Activated CD4-positive, alpha-beta T cell treated with anti-CD3 and anti-CD28 coated beads, Interleukin-2, amount 10 ng/mL, durations not matched to agents 7 days and 5 days (primary cell): ENCODE measurements at places on chromosomes 3 and 15. TPM values are rescaled to one million over a fixed set of nuclear protein-coding genes. Genes with fewer than 3 reads are reported as not detected.
A peak's percentile ranks its signal among the peaks of the same experiment; 100 is the strongest.

The SNTN gene
- total RNA-seq = not detected

The RLBP1 gene
- not detected for total RNA-seq

The KLHL40 gene
- not detected for total RNA-seq

The MBD4 gene
- 50.6 TPM for total RNA-seq

The PRR23C gene
- total RNA-seq = not detected

The ZNF80 gene
- total RNA-seq = 0.10 TPM

The GOLGA8R gene
- total RNA-seq = 2.7 TPM

The COPG1 gene
- 110 TPM for total RNA-seq

The OR5K3 gene
- total RNA-seq = not detected

The CPLX3 gene
- 0.19 TPM for total RNA-seq

The SNX22 gene
- total RNA-seq = 0.60 TPM

The ALS2CL gene
- 15.5 TPM for total RNA-seq

The TMEM212 gene
- not detected for total RNA-seq

The ZNF770 gene
- 37.7 TPM for total RNA-seq

The HTR3E gene
- total RNA-seq = not detected

The FAM98B gene
- 34.7 TPM for total RNA-seq

The GNL3 gene
- 74.8 TPM for total RNA-seq

The KCNH8 gene
- not detected for total RNA-seq

DNA sequence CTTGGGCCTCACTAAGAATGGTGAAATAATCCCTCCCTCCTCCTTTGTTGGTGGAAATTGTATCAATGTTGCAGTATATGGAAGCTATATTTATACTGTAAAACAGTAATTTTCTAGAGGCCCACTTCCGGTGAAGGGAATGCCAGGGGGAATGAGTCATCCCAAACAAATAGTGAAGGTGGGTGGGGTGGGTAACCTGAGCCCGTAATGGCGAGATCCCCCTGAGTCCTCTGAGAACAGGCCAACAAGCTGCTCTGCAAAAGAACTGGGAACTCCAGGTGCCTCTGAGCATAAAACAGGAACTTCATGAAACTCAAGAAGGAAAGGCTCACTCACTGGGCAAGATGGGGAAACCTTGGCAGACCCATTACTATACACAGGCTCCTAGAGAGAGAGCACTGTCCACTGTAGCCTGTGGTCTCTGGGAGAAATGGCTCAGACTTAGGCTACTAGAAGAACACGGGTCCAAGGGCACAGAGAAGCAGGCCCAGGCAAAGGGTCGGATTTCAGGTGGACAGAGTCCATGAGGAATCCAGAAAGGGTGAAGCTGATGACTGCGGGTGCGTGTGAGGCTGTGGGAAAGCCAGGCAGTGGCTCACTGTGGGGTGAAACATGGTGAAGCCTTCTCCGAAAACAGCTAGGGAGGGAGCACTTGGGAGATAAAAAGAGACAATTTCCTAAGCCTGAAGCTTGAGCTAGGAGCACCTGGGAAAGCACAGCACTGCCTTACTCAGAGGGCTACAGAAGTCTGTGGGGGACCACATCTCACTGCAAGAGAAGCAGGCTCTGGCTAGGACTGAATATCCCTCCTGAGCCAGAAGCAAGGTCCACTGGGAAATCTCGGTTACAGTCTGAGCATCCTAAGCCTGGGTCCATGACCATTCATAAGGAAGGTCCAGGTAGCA lies 19.8 kb downstream of the LARP6 start:
- H3K36me3 ChIP-seq = no peaks in the 10 kb centered on the region
- H3K4me1 ChIP-seq = no peaks in the 10 kb centered on the region
- no peak overlapping the region for H3K4me3 ChIP-seq
- no peak for DNase-seq
- H3K27ac ChIP-seq = no peak overlapping the region

DNA sequence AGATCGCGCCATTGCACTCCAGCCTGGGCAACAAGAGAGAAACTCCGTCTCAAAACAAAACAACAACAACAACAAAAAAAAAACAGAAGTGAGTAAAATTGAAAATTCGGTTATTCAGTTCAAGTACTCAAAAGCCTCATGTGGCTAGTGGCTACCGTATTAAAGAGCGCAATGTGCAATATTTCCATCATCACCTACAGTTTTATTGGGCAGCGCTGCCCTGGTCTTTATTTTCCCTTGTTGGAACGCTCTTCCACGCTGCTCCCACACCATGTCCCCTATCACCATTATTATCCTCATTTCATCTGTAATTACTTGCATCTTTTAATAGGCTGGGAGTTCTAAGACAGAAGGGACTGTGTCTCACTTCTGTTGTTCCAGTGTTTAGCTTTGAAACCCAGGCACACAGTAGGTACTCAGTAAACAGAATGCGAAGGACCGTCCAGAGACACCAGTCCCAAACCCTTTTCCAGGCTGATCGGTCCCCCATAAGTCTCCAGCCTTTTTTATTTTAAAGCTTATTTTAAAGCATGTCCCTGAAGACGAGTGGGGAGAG lies 423 bp upstream of the HACD3 start:
- H3K4me3 ChIP-seq = peak overlapping the region; percentile 81
- no peaks in the 10 kb centered on the region for H3K27me3 ChIP-seq
- no peak for DNase-seq
- H3K27ac ChIP-seq = peak overlapping the region; percentile 82
- peaks cover 2% of the 10 kb centered on the region for H3K36me3 ChIP-seq
- peaks cover 36% of the 10 kb centered on the region for H3K4me1 ChIP-seq

GRCh38 chr3:172089250-172089649 lies 49.9 kb downstream of the FNDC3B start:
- H3K27ac ChIP-seq = no peak overlapping the region
- DNase-seq = no peak
- no peaks in the 10 kb centered on the region for H3K27me3 ChIP-seq
- peaks cover 9% of the 10 kb centered on the region for H3K36me3 ChIP-seq

- H3K4me3 ChIP-seq = no peak overlapping the region
- H3K36me3 ChIP-seq = no peaks in the 10 kb centered on the region
- DNase-seq = no peak
- H3K27me3 ChIP-seq = no peaks in the 10 kb centered on the region
- H3K27ac ChIP-seq = no peak overlapping the region
Measured at GRCh38 chr15:65623103-65623502, 1.4 kb downstream of the SLC24A1 start.

DNA sequence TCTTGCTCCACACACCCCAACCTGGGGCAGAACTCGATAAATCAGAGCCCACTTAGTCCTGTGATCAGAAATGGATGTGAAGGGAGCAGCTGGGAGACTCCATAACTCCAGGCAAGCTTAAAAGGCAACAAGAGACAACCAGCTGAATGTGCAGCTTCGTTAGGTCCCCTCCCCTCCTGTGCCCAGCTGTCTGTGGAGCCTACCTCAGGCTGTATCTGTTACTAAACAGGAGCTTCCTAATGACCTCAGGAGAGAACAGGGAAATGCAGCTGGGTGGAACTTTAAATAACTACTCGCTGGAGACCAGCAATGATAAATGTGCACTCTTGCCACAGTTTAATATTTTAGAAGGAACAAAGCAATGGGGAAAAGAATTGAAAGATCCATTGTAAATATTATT lies 25.9 kb downstream of the SLC9A9 start:
- no peak overlapping the region for H3K27ac ChIP-seq
- peaks cover 50% of the 10 kb centered on the region for H3K4me1 ChIP-seq

- no peaks in the 10 kb centered on the region for H3K27me3 ChIP-seq
- H3K36me3 ChIP-seq = peaks cover 47% of the 10 kb centered on the region
- H3K4me1 ChIP-seq = peaks cover 62% of the 10 kb centered on the region
Measured at GRCh38 chr15:78879517-78880241, 7.0 kb downstream of the MORF4L1 start.

GRCh38 chr3:106242781-106243180 lies 374.0 kb upstream of the CBLB start:
- no peak overlapping the region for H3K27ac ChIP-seq
- H3K4me1 ChIP-seq = peaks cover 4% of the 10 kb centered on the region
- DNase-seq = no peak
- H3K4me3 ChIP-seq = no peak overlapping the region

- peak; percentile 21 for DNase-seq
- H3K4me3 ChIP-seq = no peak overlapping the region
- no peaks in the 10 kb centered on the region for H3K27me3 ChIP-seq
- H3K27ac ChIP-seq = no peak overlapping the region
Measured at GRCh38 chr15:77702211-77702957, 69.7 kb upstream of the LINGO1 start.

- H3K36me3 ChIP-seq = no peaks in the 10 kb centered on the region
- H3K27ac ChIP-seq = no peak overlapping the region
- no peak overlapping the region for H3K4me3 ChIP-seq
- H3K4me1 ChIP-seq = no peaks in the 10 kb centered on the region
- no peak for DNase-seq
Measured at GRCh38 chr15:93330912-93331544, 242.0 kb upstream of the RGMA start.

- H3K27me3 ChIP-seq = peaks cover 12% of the 10 kb centered on the region
- no peak overlapping the region for H3K4me3 ChIP-seq
- peaks cover 22% of the 10 kb centered on the region for H3K4me1 ChIP-seq
- no peak for DNase-seq
- no peak overlapping the region for H3K27ac ChIP-seq
- no peaks in the 10 kb centered on the region for H3K36me3 ChIP-seq
Measured at GRCh38 chr15:70252951-70253320, 155.2 kb upstream of the TLE3 start.

GRCh38 chr15:52217186-52217585 lies 26.0 kb upstream of the GNB5 start:
- H3K27ac ChIP-seq = no peak overlapping the region
- DNase-seq = peak; percentile 30
- peaks cover 19% of the 10 kb centered on the region for H3K4me1 ChIP-seq
- peaks cover 2% of the 10 kb centered on the region for H3K36me3 ChIP-seq
- no peak overlapping the region for H3K4me3 ChIP-seq

DNA sequence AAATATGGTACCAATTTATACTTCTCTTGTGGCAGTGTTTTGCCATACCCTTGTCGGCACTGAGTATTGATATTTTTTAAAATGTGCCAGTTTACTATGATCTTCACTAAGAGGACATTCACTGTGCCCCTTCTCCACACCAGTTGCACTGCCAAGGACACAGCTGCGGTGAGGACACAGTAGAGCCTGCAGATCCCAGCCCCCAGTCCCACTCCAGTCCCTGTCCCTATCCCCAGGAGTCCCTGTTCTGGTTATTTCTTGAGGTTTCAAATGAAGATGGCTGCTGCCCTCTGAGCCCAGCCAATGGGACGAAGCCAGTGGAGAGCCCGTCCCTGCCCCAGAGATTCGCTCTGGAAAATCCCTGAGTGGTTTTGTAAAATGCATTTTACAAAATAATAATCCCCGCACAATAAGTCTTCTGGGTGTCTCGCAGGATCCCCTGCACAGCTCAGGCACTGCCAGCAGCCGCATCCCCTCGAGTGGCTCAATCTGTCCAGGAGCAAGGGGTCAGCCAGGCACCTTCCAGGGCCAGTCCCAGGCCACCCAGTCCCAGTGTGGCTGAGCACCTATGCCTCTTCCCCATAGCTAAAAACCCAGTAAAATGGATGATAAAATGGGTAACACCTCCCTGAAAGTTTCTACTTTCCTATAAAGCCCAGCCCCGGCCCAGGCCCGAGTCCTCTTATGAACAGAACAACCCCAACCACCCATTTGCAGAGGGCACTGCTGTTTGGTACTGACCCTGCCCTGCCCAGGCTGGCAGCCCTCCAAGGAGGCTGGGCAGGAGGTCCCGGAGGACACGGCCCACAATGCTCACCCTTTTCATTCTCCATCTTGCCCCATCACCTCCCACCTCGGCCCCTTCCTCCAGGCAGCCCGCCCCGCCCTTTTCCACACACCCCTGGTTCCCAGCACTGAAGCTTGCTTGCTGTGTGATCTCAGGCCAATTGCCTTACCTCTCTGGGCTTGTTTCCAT lies 91.1 kb downstream of the VGLL4 start:
- peaks cover 21% of the 10 kb centered on the region for H3K36me3 ChIP-seq
- H3K4me1 ChIP-seq = no peaks in the 10 kb centered on the region
- no peak for DNase-seq
- no peaks in the 10 kb centered on the region for H3K27me3 ChIP-seq

GRCh38 chr15:38818157-38818790 lies 253.7 kb upstream of the RASGRP1 start:
- no peak overlapping the region for H3K27ac ChIP-seq
- no peaks in the 10 kb centered on the region for H3K36me3 ChIP-seq
- H3K27me3 ChIP-seq = no peaks in the 10 kb centered on the region
- DNase-seq = no peak

GRCh38 chr3:37916685-37917084 lies 55.0 kb downstream of the CTDSPL start:
- H3K4me1 ChIP-seq = no peaks in the 10 kb centered on the region
- H3K27me3 ChIP-seq = peaks cover 13% of the 10 kb centered on the region
- no peak overlapping the region for H3K4me3 ChIP-seq
- no peak for DNase-seq
- H3K27ac ChIP-seq = no peak overlapping the region

DNA sequence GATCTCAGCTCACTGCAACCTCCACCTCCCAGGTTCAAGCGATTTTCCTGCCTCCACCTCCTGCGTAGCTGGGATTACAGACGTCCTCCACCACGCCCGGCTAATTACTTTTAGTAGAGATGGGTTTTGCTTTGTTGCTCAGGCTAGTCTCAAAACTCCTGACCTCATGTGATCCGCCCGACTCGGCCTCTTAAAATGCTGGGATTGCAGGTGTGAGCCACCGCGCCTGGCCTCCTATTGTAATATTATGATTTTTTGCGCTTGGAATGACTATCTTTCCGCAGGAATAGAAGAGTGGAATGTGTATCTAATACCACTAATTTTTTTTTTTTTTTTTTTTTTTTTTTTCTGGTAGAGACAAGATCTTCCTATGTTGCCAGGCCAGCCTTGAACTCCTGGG lies 1.8 kb downstream of the ARL8B start:
- H3K36me3 ChIP-seq = peaks cover 5% of the 10 kb centered on the region
- no peak for DNase-seq
- H3K27me3 ChIP-seq = no peaks in the 10 kb centered on the region
- H3K4me1 ChIP-seq = peaks cover 33% of the 10 kb centered on the region
- H3K4me3 ChIP-seq = peak overlapping the region; percentile 63

DNA sequence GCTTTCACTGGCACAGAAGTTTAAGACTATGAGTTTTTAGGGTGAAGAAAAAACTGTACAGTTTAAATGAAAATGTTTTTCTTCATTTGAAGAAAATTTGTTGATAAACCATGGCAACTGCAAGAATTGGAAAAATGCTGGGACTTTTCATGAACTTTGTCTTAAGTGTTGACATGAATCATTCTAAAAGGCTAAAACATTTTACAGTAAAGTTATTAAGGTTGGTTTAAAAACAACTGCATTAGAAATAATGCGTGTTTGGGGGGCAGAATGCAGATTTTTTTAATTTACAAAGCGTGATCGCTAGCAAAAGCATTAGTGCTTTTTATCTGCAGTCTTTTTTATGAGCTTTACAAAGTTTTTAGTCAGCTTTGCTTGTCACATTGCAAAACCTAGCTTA lies 601.9 kb upstream of the TGFBR2 start:
- no peaks in the 10 kb centered on the region for H3K27me3 ChIP-seq
- no peak overlapping the region for H3K27ac ChIP-seq
- no peaks in the 10 kb centered on the region for H3K36me3 ChIP-seq
- H3K4me3 ChIP-seq = no peak overlapping the region
- no peak for DNase-seq
- no peaks in the 10 kb centered on the region for H3K4me1 ChIP-seq

DNA sequence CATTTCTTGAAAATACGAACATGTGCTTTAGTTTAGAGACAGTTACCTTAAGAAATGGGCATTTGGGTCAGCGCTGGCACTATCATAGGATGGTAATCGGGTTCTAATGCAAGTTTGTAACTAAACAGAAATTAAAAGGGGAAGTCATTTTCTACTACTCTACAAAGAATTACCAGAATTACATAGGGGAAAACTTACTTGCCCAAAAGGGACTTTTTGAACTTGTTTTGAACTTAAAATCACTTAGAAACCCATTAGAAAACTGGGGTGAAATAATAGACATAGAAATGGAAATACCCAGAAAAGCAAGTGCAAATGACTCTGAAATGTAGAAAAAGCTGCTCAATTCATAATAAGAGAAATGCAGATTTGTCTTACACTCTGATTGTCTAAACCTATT lies 44.9 kb downstream of the SPATA16 start:
- H3K27ac ChIP-seq = no peak overlapping the region
- no peaks in the 10 kb centered on the region for H3K4me1 ChIP-seq
- H3K4me3 ChIP-seq = no peak overlapping the region
